ENCODE measurements at places on chromosomes 13 and 19. TPM values are rescaled to one million over a fixed set of nuclear protein-coding genes. Genes with fewer than 3 reads are reported as not detected.

CD33 gene
- total RNA-seq, result not detected

LRRC4B gene
- not detected for total RNA-seq

GRCh38 chr19:55149078-55150003, at the start of gene TNNT1:
TNNT1 (minus strand) TSS chr19:55149206; CDS start chr19:55147157, 2,049 bp downstream.
- DNase-seq, result no peak

GRCh38 chr19:4597278-4597974, 37.9 kb upstream of the SEMA6B start:
- DNase-seq, result no peak

DNA sequence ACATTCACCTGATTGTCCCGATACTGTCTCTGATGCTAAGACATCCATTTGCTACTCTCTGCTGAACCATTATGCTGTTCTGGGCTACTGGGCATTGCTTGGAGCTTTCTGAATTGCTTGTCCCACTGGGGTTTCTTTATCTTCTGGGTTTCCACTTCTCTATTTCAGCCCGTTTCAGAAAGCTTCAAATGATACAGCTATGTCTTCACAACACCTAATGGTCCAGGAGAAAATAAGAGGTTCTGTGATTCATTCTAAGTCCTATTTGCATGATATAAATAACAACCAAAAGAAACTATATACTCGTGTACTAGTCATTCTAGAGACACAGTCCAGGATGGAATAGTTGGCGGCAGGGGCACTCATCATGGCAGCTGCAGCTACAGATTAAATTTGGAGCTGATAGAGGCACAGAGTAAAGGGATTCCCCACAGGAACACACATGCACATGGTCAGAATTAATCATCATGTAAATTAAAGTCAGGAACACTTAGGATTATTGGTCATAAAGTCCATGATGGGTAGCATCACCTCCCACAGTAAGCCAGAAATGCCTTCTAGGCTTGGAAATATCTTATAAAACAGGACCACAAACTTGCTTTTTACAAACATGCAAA, 33.3 kb upstream of the SCEL start:
- no peak for DNase-seq

- DNase-seq, result no peak
Observed at GRCh38 chr13:106056851-106057250, 478.6 kb downstream of the EFNB2 start.

GRCh38 chr19:46073268-46073922, 32.6 kb upstream of the IGFL4 start:
- DNase-seq, result no peak

GRCh38 chr13:44068169-44068568, 188.5 kb downstream of the LACC1 start:
- DNase-seq, result no peak

DNA sequence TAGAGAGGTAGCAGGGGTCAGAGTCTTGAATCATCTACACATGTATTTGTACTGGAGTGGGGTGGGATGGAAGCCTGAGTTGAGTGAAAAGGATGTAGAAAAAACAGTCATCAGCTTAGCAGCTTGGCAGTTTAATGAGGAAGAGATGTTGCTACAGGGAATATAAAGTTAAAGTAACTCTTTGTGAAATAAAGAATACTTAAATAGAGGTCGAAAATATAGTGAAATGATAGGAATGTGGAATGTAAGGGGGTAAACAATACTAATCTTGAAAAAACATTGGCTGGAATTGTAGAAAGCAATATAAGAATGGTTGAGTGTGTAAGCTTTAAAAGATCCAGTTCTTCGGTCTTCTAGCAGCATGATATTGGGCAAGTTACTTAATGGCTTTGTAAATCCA, 22.7 kb downstream of the NUP58 start:
- no peak for DNase-seq

DNA sequence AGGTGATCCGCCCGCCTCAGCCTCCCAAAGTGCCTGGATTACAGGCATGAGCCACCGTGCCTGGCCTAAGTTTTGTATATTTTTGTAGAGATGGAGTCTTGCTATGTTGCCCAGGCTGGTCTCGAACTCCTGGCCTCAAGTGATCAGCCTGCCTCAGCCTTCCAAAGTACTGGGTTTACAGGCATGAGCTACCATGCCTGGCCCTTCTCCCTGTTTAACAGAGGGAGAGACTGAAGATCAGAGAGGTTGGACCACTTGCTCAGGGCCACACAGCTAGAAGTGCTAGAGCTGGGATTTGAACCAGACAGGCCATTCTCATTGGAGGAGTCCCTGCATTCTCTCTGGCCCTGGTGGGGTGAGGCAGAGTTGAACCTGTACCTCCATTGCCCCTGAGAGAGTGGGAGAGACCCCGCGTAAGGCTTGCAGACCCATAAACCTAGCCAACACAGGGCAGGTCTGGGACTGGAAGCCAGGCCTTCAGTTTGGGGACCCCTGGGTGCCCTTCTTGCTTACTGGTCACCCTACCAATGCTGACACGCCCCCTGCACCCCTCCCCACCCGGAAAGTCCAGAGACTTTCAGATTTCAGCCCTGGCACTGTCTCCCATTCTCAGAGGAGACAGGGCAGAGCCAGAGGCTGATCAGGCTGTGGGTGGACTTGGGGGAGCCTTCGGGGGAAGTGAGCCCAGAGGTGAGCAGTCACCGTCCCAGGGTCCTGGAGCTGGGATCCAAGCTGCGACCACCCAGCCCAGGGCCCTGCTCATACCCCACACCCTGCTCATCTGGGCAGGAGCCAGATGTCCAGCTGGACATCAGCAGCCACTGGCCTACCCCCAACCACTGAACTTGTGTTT, 13.3 kb downstream of the TTYH1 start:
- DNase-seq, result no peak

- no peak for DNase-seq
Observed at GRCh38 chr13:84290386-84290785, 408.1 kb upstream of the SLITRK1 start.

DNA sequence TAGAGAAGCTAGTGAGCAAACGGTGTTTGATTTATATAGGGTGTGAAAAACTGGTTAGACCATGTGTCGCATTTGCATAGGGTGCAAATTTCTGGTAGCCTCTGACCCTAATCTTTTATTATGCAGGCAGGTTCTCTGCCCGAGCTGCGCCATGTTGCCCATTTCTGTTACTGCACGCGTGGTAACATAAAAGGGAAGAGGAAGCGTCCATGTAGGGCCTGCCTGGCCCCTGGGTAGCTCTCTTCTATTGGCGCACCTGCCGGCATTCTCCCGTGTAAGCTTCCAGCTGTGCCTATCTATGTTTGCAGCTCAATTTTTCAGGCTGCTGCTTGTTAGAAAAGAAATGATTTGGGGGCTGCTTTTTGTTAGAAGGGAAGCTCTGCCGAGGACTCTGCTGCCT, 14.0 kb upstream of the CD70 start:
- no peak for DNase-seq

GRCh38 chr13:98226496-98226895, 49.4 kb upstream of the RNF113B start:
- DNase-seq, result no peak

DNA sequence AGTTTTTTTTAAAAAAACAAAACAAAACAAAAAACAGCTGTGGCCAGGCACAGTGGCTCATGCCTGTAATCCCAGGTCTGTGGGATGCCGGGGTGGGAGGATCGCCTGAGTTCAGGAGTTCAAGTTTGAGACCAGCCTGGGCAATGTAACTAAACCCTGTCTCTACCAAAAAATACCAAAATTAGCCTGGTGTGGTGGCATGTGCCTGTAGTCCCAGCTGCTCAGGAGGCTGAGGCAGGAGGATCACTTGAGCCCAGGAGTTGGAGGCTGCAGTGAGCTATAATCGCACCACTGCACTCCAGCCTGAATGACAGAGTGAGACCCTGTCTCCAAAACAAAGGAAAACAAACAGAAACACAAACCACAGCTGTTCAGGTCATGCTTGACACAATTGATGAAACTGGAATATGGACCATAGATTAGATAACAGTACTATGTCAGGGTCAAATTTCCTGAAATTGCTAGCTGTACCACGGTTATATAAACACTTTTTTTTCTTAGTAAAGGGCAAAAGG, 6.9 kb upstream of the ANGPTL4 start:
- no peak for DNase-seq

- no peak for DNase-seq
Observed at GRCh38 chr13:45439781-45440462, 21.7 kb upstream of the SLC25A30 start.

DNA sequence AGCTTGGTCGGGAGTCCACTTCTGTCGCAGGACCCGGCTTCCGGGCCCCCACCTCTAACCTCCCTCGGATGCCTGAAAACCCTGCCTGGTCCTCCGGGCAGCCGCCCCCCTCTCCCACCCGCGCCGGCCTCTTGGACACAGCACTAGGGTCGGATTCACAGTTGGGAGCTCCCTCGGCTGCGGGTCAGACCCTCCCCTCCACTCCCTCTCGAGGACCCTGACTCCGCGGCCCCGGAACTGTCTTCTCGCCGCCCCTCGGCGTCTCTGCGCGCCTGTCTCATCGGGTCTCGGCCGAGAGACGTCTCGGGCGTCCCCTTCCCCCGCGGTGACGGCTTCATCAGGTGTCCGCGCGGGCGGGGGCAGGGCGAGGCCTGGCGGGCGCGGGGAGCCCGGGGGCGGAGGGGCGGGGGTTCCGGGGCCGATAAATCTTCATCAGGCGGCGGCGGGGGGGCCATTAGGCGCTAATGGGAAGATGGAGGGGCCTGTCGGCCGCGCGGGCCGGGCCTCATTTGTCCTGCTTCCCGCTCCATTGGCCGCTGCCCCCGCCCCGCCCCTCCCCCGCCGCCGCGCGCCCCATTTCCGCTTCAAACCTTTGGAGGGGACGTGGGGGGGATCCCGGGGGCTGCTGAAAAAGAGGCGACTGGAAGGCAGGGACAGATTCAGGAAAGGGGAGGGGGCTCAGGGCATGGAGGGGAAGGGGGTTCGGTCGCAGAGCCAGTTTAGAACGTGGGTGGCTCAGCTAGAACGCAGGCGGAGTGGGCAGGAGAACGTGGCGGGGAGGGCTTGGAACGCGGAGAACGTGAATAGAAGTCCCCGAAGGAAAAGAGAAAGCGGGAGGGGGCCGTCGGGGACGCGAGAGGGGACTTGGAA, 11.8 kb upstream of the ERFL start:
- DNase-seq, result no peak

PTH2 gene
- not detected for total RNA-seq

LPAR6 gene
- 18.7 TPM for total RNA-seq

GRCh38 chr13:109606520-109606919, 179.9 kb downstream of the IRS2 start:
- DNase-seq, result no peak

SSC5D gene
- 2.4 TPM for total RNA-seq

SBSN gene
- not detected for total RNA-seq

TNFSF13B gene
- 0.15 TPM for total RNA-seq

ZNF471 gene
- total RNA-seq, result 2.2 TPM

FAM216B gene
- total RNA-seq, result not detected

DNA sequence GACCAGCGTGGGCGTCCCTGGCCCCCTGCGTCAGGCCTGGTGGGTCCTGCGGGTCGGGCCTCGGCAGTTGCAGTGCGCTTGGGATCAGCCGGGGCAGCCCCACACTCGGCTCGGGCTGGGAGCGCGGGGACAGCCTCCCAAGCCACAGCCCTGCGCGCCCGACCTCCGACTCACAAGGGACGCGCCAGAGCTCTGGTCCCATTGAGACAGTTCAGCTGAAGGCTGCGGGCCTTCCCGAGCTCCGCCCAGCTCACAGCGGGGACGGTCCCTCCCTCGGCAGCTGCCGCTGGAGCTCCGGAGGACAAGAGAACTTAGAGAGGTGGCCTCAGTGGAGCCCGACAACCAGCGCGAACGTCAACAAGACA, 45.7 kb upstream of the ZNF730 start:
- no peak for DNase-seq
